ENCODE measurements at places on chromosomes 12 and 14. TPM values are rescaled to one million over a fixed set of nuclear protein-coding genes. Genes with fewer than 3 reads are reported as not detected.

Gene GPR132
- total RNA-seq: 0.62 TPM

Gene OVCH1
- 0.12 TPM for total RNA-seq

Gene MGAT4C
- 4.2 TPM for total RNA-seq

Gene KLRD1
- total RNA-seq: 2.7 TPM

Gene AKAP5
- 0.24 TPM for total RNA-seq

Gene MEG3
- 10.4 TPM for total RNA-seq

Gene ABCD2
- total RNA-seq: 13.9 TPM

Gene KRT80
- total RNA-seq: 0.06 TPM

Gene POLE2
- 1.2 TPM for total RNA-seq

Gene PLA2G1B
- not detected for total RNA-seq
